ENCODE measurements at places on chromosomes 7 and 10.

DNA sequence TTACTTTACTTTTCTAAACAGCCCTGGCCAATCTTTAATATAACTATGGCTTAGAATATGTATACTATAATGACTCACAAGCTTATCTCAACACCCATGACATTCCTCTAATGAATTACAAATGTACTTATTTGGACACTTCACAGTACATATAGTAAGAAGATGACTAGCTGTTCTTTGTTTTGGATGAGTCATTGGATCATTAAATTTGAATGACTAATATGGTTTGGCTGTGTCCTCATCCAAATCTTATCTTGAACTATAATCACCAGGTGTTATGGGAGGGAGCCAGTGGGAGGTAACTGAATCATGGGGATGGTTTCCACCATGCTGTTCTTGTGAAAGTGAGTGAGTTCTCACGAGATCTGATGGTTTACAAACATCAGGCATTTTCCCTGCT lies 807.5 kb upstream of the SORCS1 start:
- no peak for DNase-seq

DNA sequence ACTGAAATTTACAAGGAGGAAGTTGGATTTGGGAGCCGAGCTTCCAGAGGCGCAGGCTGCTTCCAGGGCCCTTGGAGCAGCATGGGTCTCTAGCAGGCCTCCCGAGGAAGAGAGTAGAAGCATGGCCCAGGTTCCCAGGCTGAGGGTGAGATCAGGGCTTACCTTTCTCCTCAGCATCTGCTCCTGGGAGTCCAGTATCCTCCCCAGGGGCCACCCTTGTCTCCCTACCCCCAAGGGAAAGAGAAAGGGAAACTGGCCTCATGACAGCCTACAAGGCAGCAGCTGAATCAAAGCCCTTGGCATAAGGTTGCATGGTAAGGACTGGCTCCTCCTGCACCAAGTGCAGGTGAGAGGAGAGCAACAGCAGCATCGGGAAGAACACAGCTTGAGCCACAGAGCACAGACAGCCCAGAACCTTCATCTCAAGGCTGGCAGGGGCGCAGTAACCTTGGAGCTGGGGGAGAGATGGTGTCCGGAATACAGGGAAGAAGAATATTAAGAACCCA lies 114.5 kb downstream of the MARCHF5 start:
- DNase-seq: no peak

- no peak for DNase-seq
Measured at GRCh38 chr10:46520381-46520780, 36.1 kb downstream of the GPRIN2 start.

- DNase-seq: no peak
Measured at GRCh38 chr7:66421830-66422475, 206.7 kb upstream of the KCTD7 start.

GRCh38 chr10:14705548-14706230 lies 69.0 kb downstream of the FAM107B start:
- no peak for DNase-seq

GRCh38 chr10:43029043-43029442 lies 47.8 kb upstream of the RET start:
- no peak for DNase-seq

- no peak for DNase-seq
Measured at GRCh38 chr10:4541292-4541691, 284.7 kb upstream of the AKR1E2 start.

DNA sequence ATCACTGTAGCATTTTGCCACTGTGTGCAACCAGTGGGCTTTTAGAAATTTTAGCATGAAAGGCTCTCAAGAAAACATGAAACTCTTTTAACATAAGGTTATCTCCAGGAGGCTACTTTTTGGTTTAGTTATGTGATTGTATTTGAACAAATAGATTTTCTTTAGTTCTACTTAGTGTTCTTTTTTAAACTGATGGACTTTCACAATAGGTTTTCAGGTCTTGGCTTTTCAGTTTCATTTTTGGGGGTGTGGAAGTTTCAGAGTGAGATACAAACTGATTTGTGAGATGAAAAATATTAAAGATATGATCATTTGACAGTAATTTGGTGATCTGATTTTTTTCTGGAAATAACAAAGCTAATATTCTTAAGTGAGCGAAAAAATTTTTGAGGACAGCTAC lies 344.1 kb downstream of the PHF14 start:
- DNase-seq: no peak

DNA sequence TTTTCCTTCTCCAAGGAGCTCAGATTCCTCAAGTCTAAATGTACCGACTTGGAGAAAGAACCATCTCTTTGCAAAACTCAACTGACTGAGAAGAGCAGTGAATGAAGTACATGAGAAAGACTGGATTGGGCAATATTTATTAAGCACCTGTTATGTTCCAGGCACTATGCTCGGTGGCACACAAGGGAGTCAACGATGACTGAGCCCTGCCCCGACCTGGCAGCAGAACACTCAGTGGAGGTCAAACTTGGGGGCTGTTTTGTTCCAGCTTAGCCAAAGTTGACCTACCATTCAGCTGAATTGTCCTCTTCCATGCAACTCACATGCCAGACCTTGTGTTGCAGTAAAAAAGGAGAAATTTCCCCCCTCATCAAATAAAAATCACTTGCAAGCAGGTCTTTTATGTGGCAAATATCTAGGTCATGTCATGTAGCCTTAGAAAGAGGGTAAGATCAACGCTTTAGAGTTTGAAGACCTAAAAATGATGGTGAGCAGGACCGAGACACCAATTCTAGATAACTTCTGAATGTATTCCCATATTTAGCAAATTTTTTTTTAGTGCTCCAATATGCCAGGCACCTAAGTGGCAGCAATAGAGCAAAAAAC lies 14.3 kb upstream of the XPNPEP1 start:
- no peak for DNase-seq

DNA sequence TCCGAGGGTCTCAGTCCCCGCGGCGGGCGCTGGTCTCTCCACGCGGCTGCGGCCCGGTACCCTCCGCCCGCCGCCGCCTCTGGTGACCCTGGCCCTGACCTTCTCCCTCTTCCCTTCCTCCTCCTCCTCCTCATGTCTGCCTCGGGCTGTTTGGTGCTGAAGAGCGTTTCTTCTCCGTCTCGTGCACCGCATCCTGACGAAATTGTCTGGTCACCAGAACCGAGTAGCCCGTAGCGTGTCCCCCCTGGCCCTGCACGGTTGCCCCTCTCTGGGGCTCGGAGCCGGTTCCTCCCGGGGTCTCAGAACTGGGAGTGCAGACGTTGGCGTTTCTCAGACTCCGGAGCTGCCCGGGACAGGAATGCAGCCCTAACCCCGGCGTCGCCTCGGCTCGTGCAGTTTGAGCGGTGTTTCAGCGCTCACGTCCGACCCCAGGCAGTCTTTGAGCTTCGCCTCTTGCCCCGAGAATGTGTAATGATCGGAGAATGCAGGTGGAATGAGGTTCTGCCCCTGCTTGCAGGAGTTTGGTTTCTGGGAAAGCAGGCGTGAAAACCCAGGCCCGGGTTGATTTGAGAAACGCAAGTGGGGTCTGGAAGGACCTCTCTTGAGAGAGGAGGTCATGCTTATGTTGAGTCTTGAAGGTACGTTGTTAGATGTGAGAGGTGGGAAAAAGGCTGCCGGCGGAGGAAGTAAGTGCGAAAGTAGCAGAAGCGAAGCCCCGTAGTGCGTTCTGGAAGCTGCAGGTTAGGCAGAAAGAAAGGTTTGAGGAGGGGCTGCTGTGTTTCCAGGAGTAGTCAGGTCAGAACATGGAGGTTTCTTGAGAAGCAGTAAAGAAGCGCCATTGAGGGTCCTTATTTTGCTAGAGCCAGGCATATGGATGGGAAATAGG lies 743 bp downstream of the RBM17 start:
- DNase-seq: peak; percentile 48
